Thyroid gland (tissue), 4 donors: ENCODE measurements at places on chromosomes 6 and 20. TPM values are rescaled to one million over a fixed set of nuclear protein-coding genes. Genes with fewer than 3 reads are reported as not detected.

- no peak for DNase-seq
- H3K27ac ChIP-seq, result no peak overlapping the region
- H3K4me3 ChIP-seq, result no peak overlapping the region
- no peaks in the 10 kb centered on the region for H3K36me3 ChIP-seq
Observed at GRCh38 chr20:53903652-53903987, 166.8 kb downstream of the BCAS1 start.

DNA sequence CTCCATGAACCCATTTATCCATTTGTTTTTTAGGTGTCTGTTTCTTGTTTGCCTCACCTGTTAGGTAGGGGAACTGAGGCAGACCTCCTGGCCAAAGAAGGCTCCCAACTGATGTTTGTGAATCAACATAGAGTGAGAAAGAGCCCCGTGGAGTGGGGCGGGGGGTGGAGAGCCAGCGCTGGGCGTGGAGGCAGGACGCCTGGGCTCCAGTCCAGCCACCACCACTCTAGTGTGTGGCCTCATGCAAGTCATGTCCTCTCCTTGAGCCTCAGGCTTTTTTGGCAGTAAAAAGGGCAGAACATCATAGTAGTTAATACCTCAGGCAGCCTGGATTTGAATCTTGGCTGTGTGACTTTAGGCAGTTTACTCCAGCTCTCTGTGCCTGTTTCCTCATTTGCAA is 42.2 kb upstream of the SCRT2 start:
- H3K27ac ChIP-seq, result no peak overlapping the region
- H3K36me3 ChIP-seq, result no peaks in the 10 kb centered on the region
- no peaks in the 10 kb centered on the region for H3K27me3 ChIP-seq
- no peak overlapping the region for H3K4me3 ChIP-seq
- peak; percentile 48 for DNase-seq
- H3K4me1 ChIP-seq, result no peaks in the 10 kb centered on the region

DNA sequence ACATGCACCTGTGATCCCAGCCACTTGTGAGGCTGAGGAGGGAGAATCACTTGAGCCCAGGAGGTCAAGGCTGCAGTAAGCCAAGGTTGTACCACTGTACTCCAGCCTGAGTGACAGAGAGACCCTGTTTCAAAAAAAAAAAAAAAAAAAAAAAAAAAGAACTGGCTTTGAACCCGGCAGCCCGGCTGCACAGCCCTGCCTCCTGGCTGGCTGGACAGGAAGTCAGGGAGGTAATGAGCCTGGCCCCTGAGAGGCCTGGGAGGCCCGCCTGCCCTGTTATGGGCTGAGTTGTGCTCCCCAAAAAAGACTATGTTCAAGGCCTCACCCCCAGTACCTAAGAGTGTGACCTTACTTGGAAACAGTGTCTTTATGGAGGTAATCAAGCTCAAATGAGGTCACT is 65.6 kb downstream of the ABHD12 start:
- no peaks in the 10 kb centered on the region for H3K36me3 ChIP-seq
- H3K4me3 ChIP-seq, result no peak overlapping the region
- no peak overlapping the region for H3K27ac ChIP-seq

DNA sequence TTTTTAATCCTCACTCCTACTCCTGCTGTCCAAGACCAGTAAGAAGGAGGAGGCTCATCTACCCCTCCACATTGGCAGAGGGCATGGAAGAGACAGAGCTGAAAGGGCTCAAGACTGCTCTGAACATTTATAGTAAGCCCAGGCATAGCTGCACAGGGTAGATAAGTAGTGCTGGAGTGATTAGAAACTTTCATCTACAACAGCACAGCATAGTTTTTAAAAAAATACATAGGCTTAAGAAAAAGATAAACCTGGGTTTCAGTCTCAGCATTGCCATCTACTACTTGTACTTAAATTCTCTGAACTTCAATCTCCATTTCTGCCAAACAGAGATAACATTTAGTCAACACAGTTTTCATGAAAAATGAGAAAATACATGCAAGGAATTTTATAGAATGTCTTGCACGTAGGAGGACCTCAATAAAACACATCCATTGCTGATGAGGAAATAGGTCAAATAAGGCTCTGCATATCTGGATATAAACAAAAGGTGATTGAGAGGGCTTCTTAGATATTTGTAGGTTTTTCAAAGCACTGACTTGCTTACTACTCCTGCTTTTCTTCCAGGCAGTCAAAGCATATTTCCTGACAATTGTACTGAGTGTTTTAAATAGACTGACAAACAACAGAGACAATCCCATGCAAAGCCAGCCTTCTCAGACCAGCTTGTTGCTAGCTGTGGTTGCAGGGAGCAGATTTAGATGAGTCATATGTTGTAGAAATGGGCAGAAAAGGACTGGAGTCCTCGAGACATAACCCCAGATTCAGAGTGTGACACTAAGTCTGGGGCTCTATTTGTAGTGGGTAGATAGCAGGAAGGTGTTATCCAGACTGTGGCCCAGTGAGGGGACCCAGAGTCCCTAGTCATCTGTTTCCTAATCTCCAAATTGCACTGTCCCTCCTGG is 107.4 kb upstream of the TAB2 start:
- no peak overlapping the region for H3K4me3 ChIP-seq
- H3K36me3 ChIP-seq, result no peaks in the 10 kb centered on the region
- H3K4me1 ChIP-seq, result no peaks in the 10 kb centered on the region

- H3K4me3 ChIP-seq, result no peak overlapping the region
- H3K36me3 ChIP-seq, result no peaks in the 10 kb centered on the region
- H3K4me1 ChIP-seq, result peaks cover 10% of the 10 kb centered on the region
- no peak overlapping the region for H3K27ac ChIP-seq
- DNase-seq, result no peak
Observed at GRCh38 chr6:6645261-6645917, 56.9 kb downstream of the LY86 start.

The DPPA5 gene
- total RNA-seq, result not detected

The ZNF318 gene
- 38.9 TPM for total RNA-seq
